ENCODE measurements at places on chromosomes 3 and 15.

DNA sequence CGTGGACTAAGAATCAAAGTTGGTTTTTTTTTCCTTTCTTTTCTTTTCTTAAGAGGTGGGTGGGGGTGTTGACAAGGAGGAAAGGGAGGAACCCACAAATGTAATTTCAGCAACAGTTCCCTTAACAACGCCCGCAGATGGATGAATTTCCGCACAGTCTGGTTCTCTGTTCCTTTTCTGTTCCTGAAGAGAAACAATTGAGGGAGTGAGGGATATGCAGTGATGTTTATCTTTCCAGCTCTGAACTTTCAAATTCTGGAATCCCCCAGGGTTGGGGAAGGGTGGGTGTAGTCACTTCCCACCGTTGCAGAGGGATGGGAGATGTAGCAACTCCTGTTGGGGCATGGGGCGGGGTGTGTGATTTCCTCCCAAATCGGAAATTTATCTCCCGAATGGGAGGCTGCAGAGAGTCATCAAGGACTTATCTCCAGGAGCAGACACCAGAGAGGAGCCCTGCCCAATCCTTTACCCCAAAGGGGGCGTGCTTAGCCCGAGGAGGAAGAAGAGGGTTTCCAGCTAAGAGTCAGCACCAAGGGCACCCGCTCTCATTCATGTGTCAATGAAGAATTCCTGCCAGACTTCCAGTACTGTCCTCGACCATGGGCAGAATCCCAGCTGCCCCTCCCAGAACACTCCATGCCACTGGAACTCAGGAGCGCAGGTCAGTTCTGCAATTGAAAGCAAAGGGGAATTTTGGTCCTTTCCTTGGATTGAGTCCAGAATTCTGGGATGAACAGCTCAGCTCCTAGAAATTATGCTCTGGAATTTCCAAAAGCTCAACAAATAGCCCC is 35.0 kb upstream of the CFAP161 start:
- DNase-seq = no peak

DNA sequence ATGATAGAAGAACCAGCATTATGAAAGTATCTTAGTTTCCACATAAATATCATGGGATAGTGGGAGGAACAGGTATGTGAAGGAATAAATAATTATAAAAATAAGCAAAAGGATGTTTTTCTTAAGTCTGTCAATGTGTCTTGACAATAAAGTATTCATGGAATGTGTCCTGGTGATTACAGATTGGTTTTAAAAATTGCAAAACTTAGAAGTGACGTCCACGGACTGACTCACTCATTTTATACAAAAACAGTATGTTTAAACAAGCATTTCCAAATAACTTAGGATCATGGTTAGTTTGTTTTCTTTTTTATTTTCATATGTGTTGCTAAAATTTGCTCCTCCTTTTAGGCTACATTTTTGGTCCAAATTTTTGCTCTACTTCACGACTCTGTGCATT is 687.0 kb upstream of the NECTIN3 start:
- DNase-seq = no peak

DNA sequence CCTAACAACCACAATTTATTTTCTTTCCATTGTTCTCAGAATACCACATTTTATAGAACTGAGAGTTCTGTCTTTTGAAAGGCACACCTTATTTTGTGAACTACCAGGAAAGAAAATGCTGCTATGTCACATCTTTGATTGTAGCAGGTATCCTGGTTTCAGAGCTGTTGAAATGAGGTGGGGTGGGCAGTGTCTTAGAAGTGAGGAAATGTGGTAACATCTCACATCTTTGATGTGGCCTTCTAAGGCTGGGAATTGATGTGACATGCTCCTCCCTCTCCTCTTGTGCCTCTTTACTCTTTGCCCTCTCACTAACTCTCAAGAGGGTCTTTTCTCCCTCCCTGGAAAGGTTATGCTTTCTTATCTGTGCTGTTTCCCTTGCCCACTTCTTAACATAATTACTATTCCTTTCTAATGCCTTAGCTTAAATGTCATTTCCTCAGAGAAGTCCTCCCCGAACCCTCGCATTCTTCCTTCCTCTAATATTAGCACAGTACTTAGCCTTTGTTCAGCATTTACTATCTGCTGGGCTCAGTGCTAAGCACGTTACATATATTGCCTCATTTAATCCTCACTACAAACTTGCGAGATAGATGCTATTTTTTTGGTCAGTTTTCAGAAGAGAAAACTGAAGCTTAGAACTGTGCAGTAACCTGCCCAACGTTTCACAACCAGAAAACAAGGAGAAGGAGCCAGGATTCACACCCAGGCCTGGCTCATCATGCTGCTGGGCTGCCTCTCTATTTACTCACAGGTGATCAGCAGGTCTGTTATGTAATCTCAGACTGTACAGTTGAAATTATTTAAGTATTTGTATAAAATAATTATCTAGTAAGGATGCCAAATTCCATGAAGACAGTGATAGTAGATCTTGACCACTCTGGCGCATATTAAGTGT is 24.0 kb upstream of the SPTSSB start:
- no peak for DNase-seq

DNA sequence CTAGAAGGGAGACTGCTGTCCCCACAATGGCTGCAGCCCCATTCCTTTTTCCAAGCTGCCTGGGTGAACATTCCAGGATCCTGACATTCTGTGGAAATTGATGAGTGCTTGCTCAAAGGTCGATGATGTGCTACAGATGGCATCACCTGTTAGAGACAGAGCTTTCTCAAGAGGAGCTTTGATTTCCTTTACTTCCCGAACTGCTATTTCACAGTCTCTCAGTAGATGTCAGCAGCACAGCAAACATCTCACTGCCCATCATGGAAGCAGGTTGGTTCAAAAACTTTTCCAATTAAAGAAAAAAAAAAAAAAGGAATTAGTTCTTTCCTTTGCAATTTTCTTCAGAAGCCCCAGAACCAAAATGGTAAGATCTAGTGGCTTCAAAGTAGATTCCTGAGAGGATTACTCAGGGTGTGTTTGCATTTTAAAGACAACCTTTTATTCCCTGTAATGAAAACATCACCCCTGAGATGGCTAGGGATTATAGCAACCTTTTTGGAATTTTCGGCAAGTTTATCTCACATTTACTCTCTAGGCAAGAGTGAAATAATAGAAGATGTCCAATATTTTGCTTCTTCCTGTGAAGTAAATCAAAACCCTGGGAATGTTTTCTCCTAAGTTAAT is 44.8 kb downstream of the POLR2M start:
- DNase-seq = no peak

DNA sequence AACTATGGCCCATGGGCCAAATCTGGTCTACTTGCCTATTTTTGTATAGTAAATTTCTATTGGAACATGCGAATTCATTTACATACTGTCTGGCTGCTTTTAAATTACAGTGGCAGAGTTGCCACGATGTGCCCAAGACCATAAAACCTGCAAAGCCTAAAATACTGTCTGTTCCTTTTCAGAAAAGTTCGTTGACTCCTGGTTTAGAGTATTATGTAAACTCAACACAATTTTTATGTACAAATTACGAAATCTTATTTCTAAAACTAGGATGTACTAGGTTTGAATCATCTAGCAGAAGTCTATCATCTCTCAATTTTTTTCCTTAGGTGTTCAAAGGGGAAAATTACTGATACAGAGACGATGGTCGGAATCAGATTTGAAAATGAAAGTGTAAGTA is 26.9 kb downstream of the SENP2 start:
- DNase-seq = no peak

GRCh38 chr3:80643421-80643820 is 875.6 kb upstream of the ROBO1 start:
- DNase-seq = no peak

- no peak for DNase-seq
Measured at GRCh38 chr3:105529456-105529855, 162.7 kb downstream of the ALCAM start.

GRCh38 chr3:148450819-148451218 is 246.9 kb upstream of the AGTR1 start:
- DNase-seq = no peak

DNA sequence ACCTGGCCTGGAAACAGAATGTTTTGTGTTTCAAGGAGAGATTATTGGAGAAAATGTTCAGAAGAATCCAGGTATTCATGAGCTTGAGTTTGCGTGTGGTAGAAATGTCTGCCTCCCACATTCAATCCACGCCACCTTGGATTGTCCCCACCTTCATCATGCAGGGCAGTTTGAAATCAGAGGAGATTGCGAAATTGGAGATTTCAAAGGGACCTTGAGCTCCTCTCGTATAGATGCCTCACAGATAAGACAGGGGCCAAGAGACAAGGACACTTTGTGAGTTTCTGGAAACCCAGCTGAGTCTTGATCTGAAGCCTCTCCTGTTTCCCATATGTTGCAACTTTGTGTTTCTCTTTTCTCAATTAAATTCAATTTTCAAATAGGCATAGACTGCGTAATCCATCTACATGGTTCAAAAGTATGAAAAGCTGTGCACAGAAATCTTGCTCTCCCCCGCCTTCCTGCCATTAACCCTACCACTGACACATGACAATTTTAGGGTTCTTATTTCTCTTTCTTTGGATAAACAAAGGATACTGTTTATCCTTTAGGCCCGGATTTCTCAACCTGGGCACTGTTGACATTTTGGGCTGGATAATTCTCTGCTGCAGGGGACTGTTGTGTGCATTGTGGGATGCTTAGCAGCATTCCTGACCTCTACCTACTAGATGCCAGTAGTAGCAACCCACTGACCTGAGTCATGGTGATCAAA is 53.8 kb downstream of the CMTM8 start:
- no peak for DNase-seq

DNA sequence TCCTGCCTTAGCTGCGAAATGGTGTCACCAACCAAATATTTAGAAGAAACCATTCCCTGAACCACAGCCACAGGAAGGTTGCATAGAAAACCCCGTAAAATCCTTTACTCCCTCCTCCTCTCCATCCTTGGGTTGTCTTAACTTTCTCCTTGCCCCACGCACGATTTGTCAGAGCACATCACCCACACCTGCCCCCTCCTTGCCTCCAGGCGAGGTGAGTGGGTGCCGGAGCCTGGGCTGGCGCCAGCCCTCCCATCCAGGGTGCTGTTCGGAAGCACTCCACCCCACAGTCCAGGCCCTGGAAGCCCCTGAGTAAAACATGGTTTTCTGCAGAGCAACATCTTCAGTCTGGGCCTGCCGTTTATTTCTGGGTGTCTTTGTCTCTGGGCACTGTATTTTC is 3.7 kb downstream of the GHRL start:
- DNase-seq = peak; percentile 58

GRCh38 chr3:21020043-21020442 is 731.0 kb downstream of the ZNF385D start:
- DNase-seq = no peak

GRCh38 chr15:74651242-74651741 is 35.7 kb downstream of the CLK3 start:
- no peak for DNase-seq

DNA sequence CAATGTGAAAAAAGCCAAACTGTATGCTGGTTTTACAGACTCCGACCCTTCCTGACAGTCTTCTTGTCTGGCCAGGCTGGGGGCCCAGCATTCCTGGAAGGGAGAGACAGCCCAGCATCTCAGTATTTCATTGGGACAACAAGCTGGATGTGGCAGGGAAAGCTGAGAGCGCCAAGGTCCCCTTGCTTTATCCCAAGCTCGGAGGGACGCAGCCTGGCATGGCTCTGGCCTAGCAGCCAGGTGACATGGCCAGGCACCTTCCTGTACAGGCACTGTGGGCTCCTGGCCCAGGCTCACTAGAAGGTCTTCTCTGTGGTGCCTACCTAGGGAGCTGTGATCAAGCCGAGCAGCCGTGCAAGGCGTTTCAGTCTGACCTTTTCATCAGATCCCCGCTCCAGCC is 33.0 kb downstream of the UMPS start:
- DNase-seq = no peak

DNA sequence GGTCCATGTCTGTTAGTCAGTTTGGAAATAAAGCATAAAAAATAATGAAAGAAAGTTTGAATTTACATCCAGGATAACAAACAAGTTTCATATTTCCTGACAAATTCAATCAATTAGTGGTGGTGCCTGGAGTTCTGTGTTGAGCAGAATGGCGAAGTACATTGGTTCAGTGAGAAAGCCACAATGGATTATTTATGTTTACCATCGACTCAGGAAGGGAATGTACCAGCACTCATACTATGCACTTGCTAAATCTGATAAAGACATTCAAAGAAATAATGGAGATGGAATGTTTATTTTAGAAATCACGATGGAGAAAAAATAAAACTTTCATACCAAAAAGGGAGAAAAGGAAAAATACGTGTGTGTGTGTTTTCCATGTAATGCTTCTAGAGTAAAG is 45.3 kb upstream of the MME start:
- DNase-seq = no peak

DNA sequence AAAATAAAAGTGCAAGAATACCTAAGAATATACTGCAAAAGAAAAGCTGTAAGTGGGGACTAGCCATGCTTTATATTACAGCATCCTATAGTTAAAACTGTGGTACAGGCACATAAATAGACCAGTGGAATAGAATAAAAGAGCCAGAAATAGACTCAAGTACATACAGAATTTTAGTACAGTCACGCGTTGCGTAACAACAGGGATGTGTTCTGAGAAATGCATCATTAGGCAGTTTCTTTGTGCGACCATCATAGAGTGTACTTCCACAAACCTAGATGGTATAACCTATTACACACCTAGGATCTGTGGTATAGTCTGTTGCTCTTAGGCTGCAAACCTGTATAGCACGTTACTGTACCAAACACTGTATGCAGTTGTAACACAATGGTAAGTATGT is 61.8 kb downstream of the PCCB start:
- no peak for DNase-seq

DNA sequence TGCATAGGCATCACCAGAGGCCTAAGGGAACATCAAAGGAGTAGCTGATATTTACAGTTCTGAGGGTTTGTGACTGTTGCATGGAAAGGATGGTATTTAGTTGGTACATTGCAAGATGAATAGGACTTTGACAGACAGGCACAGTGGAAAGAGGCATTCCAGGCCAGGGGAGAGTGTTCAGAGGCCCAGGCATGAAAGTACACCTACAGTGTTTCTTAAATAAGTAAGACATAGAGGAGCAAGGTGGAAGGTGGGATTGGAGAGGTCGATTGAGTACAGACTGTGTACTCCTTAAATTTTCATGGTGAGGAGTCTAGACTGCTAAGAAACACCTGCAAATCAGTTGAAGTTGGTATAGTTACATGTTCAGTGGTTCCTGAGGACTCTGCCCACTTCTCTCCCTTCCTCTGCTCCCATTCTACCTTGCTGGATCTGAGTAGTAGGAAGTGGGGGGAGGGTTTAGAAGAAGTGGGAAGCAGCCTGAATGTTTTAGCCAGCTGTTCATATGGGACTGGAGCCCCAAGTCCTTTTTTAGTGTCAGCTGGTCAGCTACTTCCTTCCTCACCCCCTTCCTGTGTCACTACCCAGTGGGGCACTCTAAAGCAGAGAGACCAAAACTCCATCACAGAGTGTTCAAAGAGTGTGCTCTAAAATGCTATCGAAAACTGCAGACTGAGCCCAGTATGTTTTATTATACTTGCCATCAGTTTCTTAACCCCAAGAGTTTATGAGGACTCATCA is 14.0 kb downstream of the KLHL18 start:
- DNase-seq = no peak

DNA sequence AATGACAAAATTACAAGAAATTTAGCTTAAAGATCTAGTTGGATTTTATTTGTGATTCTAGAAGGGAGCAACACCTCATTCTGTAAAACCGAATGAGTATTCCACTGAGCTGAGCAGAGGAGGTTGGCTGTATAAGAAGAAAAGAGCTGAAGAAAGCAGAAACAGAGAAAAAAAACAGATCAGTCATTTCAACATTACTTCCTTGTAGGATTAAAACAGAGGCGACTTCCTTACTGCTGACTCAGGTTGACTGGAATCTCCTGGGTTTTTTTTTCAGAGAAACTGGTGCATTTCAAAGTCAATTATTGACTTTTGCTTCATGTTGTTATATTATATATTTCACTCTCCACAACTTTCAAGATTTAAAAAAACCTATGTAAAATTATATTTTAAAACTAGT is 368.1 kb upstream of the UBE2E2 start:
- no peak for DNase-seq

All from caudate nucleus (tissue), 63 donors.